ENCODE measurements at places on chromosomes 2 and 18.

DNA sequence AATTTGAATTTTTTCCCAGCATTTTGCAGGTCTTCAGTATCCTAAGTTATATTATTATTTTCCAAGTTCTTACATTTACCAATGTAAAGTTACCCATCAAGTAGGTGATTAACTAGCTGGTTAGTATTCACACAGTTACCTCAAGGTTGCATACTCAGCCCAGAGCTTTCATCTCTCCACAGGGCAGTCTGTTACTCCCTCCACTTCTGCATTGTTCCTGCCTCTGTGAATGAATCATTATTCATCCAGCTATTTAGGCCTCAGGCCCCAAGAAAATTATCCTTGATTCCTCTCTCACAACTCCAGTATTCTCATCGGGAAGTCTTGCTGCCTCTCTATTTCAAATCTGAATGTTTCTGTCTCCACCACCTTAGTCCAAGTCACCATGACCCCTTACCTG is 92.2 kb downstream of the SMC6 start:
- no peak for DNase-seq

GRCh38 chr2:189327879-189328847 is 113.1 kb upstream of the WDR75 start:
- no peak for DNase-seq

DNA sequence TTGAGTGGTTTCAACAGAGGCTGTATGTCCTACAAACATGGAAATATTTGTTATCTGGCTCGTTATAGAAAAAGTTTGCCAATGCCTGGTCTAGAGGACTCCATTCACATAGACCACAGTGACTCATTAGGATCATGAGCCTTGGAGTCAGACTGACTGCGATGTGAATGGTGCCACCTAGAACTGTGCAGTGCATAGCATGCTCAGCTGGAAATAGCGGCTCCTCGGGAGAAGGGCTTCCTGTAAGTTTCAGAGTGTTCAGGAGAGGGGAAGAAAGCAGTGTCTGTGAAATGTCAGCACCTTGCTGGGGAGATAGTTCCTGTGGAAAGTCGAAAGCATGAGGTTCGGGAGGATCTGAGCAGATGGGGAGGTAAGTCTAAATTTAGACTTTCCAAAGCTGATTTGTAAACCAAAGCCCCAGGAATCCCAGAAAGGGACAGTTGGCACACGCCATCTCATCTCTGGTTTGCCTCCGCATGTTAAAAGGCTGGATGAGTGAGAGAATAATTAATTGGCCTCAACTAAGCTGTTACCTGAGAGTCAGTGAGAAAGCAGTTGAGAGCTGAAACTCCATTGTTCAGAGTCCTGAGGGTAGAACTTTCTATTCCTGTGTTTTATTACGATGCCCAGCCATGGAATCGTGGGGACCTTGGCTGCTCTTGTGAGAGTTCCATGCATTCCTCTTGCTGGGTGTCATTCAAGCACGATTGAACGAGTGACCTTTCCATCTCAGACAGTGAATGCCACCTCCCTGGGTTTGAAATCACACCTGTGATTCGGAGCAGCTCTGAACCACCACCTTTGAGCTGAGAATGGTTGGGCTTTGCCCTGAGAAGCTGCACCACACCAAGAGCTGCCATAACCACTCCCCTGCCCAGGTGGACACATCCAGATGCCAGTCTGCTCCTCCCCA is 99.5 kb downstream of the MAPK4 start:
- DNase-seq: no peak

GRCh38 chr18:51686590-51686989 is 489.1 kb upstream of the MEX3C start:
- no peak for DNase-seq

- no peak for DNase-seq
Observed at GRCh38 chr2:226408141-226408540, 391.5 kb downstream of the IRS1 start.

- no peak for DNase-seq
Observed at GRCh38 chr2:17762451-17762850, 8.5 kb downstream of the GEN1 start.

- DNase-seq: no peak
Observed at GRCh38 chr2:584863-585823, 92.1 kb downstream of the TMEM18 start.

- no peak for DNase-seq
Observed at GRCh38 chr2:83971547-83971946, 487.5 kb downstream of the SUCLG1 start.
